ENCODE measurements at places on chromosomes 1 and 21.

GRCh38 chr1:22739648-22740385 lies 29.2 kb downstream of the EPHB2 start:
- H3K27me3 ChIP-seq, result no peaks in the 10 kb centered on the region
- no peak for DNase-seq
- no peak overlapping the region for H3K4me3 ChIP-seq
- no peak overlapping the region for H3K27ac ChIP-seq

- H3K27ac ChIP-seq, result no peak overlapping the region
- H3K27me3 ChIP-seq, result no peaks in the 10 kb centered on the region
- no peak for DNase-seq
- no peaks in the 10 kb centered on the region for H3K4me1 ChIP-seq
Measured at GRCh38 chr21:16865632-16866031, 647.2 kb upstream of the CXADR start.

DNA sequence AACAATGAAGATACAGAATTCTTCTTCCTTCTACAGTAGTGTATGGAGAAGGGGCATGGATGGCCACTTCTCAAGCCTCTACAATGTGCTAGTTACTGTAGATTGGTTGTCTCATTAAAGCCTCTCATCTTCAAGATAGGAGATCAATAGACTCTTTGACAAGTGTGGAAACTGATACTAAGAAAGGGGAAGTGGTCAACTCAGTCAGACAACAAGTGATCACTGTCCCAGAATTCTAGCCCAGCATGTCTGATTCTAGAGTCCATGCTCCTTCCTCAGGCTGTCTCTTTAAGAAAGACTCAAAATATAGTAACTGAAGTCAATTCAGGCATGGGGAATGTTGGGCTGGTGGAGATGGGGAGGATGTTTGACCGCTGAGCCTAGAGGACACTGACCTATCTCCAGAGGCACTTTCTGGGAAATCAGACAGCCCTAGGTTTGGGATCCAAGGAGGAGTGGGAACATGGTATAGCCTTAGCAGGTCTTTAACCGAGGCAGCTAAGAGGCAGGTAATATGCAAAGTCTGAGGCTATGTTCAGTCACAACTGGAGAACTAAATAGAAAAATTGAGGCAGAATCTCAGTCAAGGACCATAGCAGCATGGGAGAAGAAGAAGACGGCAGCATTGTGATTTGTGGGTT lies 39.3 kb upstream of the EYA3 start:
- H3K27ac ChIP-seq, result no peak overlapping the region
- no peak overlapping the region for H3K4me3 ChIP-seq
- H3K36me3 ChIP-seq, result no peaks in the 10 kb centered on the region
- no peaks in the 10 kb centered on the region for H3K27me3 ChIP-seq
- no peaks in the 10 kb centered on the region for H3K4me1 ChIP-seq

- H3K4me1 ChIP-seq, result peaks cover 3% of the 10 kb centered on the region
- H3K36me3 ChIP-seq, result peaks cover 56% of the 10 kb centered on the region
- no peak overlapping the region for H3K4me3 ChIP-seq
- DNase-seq, result no peak
Measured at GRCh38 chr1:31266547-31266946, 26.9 kb upstream of the NKAIN1 start.
